ENCODE measurements at places on chromosomes 2 and 18. TPM values are rescaled to one million over a fixed set of nuclear protein-coding genes. Genes with fewer than 3 reads are reported as not detected.

DNA sequence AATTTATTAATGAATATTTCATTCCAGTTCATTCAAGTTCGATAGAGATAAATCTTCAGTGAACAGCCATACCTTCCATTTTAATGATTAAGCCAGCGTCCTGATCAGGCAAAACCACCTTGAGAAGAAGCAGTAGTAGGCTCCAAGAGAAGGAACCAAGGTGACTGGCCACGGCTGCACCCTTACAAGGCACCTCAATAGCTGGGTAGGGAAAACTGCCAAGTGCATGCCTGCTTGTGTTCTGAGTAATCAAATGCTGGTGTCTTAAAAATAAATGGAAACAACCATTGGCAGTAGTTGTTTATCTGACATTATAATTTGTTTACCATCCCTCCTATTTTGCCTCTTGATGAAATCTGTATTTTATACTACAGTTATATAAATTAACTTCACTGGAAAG, 10.0 kb upstream of the FEZ2 start:
- DNase-seq: no peak

GRCh38 chr2:120465701-120465988, 119.7 kb downstream of the INHBB start:
- DNase-seq: no peak

DNA sequence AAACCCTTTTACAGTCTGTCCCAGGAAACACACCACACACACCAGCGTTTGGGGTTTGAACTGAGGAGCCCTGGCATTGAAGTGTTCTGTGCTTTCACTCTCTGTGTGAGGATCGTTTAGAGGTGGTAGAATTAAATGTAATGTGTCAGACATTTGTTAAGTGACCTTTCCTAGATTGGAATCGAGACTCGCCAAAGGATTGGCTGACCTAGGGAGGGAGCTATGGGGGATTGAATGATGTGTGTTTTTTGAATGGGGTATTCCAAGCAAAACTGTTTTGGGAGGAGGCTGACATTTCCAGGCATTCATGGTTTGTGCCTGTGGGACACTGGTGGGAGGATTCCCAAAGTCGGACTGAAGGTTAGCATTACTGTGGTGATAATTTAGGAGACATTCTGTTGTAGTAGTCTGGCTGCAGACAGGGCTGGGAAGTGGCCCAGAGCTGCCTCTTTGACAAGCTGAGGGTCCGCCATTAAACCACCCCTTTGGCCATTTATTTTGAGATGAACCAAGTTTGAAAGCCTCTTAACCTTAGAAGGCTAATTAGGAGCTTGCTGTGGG, 1.7 kb downstream of the MYO1B start:
- DNase-seq: no peak

DNA sequence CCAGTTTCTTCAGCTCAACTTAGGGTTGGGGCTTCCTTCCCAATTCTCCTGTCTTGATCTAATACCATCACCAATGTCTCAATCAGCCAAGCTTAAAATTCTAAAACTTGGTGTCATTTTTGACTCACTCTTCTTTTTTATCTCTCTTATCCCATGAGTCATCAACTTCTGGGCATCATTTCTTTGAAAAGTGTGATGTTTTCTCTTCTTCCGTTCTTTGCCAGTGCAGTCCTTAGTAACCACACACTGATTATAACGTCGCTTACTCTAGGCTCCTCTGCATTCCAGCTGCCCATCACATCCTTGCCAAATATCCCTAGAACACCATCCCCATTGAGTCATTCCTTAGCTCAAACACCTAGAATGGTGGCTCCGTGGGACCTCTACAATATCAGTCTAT, 27.4 kb upstream of the MRO start:
- no peak for DNase-seq

DNA sequence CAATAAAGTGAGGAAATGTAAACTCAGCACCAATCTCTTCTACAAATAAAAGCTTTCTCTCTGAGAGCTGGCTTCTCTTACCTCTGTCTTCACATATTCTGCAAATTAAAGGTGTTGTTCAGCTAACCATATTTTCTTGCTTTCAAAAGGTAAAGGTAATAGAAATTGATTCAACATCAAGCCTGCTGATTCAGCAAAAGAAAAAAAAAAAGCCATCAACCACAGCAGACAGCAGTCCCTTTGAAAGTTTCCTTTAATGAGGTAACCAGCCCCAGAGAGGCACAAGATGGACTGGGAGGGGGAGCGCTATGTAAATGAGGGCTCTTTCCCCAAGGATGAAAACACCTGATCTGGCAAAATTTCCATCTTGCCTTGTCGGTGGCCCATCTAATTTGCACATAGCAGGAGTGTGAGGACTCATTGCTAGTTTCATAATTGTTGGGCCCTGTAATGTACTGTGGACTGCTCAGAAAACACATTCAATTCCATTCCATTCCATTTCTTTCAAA, 154.9 kb upstream of the SOX11 start:
- DNase-seq: no peak

DNA sequence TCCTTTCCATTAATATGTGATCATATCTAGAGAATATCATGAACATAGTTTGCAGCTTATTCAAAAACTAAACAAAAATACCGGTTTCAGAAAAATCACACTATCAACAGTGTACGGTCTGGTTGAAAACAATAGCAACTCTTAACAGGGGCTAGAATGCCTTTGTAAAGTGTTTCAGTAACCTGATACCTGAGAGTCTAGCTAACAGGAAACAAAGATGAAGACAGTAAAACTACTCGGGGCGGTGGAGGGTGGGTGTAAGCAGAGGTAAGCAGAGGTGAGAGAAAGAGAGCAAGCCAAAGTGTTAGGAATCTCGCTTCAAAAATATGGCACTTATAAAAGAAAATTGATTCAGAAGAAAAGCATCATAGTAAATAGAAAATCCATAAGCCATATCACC, 109.0 kb upstream of the RGPD4 start:
- DNase-seq: peak; percentile 1

DNA sequence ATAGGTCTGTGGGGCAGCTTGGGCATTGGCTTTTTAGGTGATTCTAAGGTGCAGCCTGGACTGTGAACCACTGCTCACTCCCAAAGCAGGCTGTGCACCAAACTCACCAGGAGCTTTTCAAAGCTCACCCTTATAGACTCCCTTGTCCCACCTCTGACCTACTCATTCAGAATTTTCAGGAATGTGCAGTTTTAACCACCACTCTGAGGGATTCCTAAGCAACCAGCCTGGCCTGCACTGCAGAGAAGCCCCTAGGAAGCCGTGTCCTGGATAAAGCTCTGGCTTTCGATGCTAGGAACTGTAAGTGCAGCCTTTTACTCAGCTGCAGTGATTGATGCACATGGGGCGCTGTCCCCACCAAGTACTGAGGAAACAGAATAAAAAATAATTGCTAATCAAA, 33.0 kb downstream of the MRO start:
- DNase-seq: no peak

GRCh38 chr2:20092226-20092900, 40.9 kb upstream of the LAPTM4A start:
- no peak for DNase-seq

DNA sequence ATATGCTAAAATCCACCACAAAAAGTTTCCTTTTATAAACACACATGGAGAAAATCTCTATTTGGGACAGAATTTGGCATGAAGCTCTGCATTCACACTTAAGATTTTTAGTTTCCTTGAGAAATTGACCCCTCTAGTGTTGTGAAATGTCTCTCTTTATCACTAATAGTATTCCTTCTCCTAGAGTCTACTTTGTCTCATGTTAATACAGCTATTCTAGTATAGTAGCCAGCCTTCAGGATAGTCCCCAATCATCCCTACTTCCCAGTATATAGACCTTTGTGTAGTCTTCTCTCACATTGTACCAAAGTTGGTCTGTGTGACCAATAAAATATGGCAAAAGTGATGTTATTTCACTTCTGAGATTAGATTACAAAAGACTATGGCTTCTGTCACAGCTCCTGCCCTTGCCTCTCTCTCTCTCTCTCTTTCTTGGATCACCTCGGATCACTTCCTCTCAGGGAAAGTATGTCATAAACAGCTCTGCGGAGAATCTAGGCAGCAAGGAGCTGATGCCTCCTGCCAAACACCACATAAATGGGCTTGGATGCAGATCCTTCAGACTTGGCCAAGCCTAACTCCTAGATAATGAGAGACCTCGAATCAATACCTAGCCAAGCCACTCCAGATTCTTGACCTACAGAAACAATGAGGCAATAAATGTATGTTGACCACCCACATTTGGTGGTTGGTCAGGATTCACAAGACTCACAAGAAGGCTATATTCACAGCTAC, 59.7 kb upstream of the NABP1 start:
- no peak for DNase-seq

- DNase-seq: no peak
Measured at GRCh38 chr2:143379955-143380354, 250.7 kb downstream of the ARHGAP15 start.

DNA sequence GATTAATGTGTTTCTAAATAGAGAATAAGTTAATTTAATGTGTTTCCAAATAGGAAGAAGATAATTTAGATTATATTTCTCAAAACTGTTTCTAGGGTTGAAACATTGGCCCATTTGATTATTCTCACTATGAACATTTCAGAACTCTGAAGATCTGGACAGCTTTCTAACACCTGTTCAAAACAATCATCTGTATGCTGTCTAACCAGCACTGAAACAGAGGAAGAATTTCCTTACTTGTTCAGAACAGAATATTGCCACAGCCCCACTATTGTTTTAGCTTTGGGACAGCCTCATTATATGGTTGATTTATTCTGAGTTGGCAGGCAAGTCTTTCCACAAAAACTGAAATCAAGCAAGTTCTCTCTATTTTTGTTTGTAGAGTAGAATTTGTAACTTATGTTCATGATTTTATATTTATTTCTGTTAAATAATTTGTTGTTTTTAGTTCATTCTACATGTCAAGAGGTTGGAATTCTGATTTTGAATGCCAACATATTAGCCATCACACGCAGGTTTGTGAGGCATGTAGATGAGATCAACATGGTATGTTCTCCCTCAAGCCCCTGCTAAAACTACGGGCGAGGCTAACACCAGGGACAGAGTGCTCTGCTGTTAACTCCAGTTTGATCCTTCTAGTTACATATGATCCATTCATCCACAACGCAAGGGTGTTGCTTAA, 11.2 kb downstream of the IL18RAP start:
- no peak for DNase-seq

- peak; percentile 92 for DNase-seq
Measured at GRCh38 chr2:119011162-119011909, 69.3 kb downstream of the MARCO start.

Gene ERICH2
- not detected for total RNA-seq

Gene AKAIN1
- not detected for total RNA-seq

Gene LOXL3
- 7.7 TPM for total RNA-seq

Gene MEP1B
- not detected for total RNA-seq

Data from H7 (cell line).